Suprapubic skin (tissue), 4 donors: ENCODE measurements at places on chromosomes 2 and 18. TPM values are rescaled to one million over a fixed set of nuclear protein-coding genes. Genes with fewer than 3 reads are reported as not detected.

Gene ZAP70
- total RNA-seq, result 5.5 TPM

Gene MAP3K19
- not detected for total RNA-seq

Gene C2orf80
- not detected for total RNA-seq

Gene CDH7
- not detected for total RNA-seq

Gene DAW1
- not detected for total RNA-seq

Gene MAP3K20
- total RNA-seq, result 26.2 TPM

- H3K27ac ChIP-seq, result no peak overlapping the region
- no peak overlapping the region for H3K4me3 ChIP-seq
- DNase-seq, result no peak
- H3K4me1 ChIP-seq, result no peaks in the 10 kb centered on the region
- H3K36me3 ChIP-seq, result no peaks in the 10 kb centered on the region
These were observed 141.8 kb upstream of the CTNNA2 start for GRCh38 chr2:79370976-79371538.

DNA sequence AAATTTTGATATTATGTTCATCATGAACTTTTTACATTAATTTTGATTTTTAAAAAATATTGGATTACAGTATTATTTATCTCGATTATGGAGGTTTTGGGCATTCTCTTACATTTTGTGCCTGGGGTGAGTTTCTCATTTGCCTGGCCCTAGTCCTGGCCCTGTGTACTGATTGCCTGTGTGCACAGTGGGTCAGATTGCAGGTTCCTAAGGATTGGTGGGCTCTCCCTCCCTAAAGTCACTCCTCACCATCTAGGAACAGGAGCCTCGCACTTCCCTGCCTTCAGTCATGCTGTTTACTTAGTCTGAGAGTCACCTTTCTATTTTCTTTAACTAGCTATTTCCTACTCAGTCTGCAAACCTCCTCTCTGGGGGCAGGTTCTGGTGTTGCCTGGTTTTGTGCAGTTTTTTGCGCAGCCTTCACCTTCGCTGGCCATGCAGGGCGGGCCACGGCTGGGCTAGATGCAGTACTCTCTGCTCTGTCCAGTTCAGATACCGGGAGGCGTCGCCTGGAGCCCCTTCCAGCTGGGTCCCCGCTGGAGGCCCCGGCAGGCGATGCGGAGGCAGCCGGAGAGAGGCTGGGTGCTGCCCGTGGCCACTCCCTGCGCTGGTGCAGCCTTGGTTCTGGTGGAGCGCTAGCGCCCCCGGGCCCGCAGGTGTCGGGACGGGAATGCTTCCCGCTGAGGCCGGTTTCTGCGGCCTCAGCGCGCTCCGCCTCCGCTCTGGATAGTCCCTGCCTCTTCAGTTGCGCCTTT is 23.3 kb upstream of the MC5R start:
- H3K27ac ChIP-seq, result no peak overlapping the region
- peaks cover 25% of the 10 kb centered on the region for H3K27me3 ChIP-seq
- no peak for DNase-seq

GRCh38 chr2:160376576-160376975 is 117.0 kb downstream of the RBMS1 start:
- H3K27me3 ChIP-seq, result no peaks in the 10 kb centered on the region
- no peak overlapping the region for H3K4me3 ChIP-seq
- no peak for DNase-seq
- peak overlapping the region; percentile 26 for H3K27ac ChIP-seq

- no peaks in the 10 kb centered on the region for H3K27me3 ChIP-seq
- no peaks in the 10 kb centered on the region for H3K4me1 ChIP-seq
- H3K27ac ChIP-seq, result no peak overlapping the region
- no peak for DNase-seq
These were observed 458.3 kb upstream of the SLC14A2 start for GRCh38 chr18:45156946-45157345.

- H3K27me3 ChIP-seq, result no peaks in the 10 kb centered on the region
- no peak for DNase-seq
- H3K4me3 ChIP-seq, result no peak overlapping the region
- H3K4me1 ChIP-seq, result peaks cover 20% of the 10 kb centered on the region
- no peak overlapping the region for H3K27ac ChIP-seq
These were observed 20.1 kb upstream of the MRPL33 start for GRCh38 chr2:27751377-27751776.

DNA sequence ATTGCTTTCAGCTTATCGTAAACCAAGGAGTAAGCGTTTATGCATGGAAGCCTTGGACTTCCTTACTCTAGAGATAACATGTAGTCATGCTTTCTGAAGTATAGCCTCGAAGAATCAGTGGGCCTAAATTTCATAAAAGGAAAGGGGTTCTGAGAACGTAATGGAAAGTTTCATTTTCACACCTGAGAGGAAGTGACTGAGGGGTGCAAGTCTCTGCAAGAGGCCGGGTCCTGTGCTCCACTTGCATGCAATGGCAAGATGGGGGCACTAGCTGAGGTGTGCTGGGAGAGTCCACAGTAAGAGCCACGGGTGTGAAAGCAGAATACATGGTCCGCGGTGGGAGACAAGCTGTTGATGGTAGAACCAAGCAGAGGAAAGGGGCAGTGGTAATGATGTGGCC is 36.5 kb upstream of the C1D start:
- DNase-seq, result no peak
- H3K27ac ChIP-seq, result no peak overlapping the region
- H3K4me1 ChIP-seq, result peaks cover 7% of the 10 kb centered on the region
- H3K36me3 ChIP-seq, result no peaks in the 10 kb centered on the region

DNA sequence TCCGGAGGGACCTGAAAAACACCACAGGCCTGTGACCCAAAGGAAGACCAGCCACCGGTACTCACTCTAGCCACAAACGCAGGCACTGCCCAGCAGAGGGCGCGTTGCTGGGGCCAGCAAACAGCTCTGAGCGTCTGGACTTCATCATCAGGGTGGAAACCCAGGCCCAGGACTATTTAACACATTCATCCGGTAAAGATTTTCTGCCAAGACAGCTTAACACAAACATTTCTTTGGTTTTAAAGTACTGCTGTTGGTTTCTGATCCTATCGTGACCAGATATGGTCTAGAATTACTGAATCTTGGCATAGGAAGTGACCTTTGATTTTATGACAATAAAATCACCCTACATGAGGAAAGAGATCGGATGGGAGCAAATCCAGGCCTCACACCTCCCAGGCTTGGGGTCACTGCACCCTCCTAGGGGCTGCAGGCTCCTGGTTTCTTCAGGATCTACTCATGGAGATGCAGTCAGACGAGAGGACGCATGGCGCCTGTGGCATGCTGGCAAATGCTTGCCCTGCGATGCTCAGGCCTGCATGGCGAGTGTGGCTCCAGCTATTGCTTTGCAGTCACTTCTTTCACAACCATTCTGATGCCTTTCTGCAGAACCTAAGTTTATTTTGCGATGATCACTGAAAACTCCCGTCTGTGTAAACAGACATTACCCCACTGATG is 130.4 kb downstream of the COL4A4 start:
- no peaks in the 10 kb centered on the region for H3K4me1 ChIP-seq
- no peaks in the 10 kb centered on the region for H3K27me3 ChIP-seq
- no peaks in the 10 kb centered on the region for H3K36me3 ChIP-seq
- DNase-seq, result no peak
- H3K4me3 ChIP-seq, result no peak overlapping the region

DNA sequence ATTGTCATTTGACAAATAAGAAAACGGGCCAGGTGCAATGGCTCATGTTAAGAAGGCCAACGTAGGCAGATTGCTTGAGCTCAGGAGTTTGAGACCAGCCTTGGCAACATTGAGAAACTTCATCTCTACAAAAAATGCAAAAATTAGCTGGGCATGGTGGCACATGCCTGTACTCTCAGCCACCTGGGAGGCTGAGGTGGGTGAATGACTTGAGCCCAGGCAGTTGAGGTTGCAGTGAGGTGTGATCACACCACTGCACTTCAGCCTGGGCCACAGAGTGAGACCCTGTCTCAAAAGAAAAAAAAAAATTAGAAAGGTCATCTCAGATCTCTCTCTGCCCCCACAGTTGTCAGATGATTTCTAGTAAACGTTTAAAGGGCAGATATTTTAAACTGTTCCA is 4.4 kb downstream of the SESTD1 start:
- peaks cover 28% of the 10 kb centered on the region for H3K4me1 ChIP-seq
- H3K4me3 ChIP-seq, result no peak overlapping the region
- no peak for DNase-seq
- H3K27me3 ChIP-seq, result no peaks in the 10 kb centered on the region

DNA sequence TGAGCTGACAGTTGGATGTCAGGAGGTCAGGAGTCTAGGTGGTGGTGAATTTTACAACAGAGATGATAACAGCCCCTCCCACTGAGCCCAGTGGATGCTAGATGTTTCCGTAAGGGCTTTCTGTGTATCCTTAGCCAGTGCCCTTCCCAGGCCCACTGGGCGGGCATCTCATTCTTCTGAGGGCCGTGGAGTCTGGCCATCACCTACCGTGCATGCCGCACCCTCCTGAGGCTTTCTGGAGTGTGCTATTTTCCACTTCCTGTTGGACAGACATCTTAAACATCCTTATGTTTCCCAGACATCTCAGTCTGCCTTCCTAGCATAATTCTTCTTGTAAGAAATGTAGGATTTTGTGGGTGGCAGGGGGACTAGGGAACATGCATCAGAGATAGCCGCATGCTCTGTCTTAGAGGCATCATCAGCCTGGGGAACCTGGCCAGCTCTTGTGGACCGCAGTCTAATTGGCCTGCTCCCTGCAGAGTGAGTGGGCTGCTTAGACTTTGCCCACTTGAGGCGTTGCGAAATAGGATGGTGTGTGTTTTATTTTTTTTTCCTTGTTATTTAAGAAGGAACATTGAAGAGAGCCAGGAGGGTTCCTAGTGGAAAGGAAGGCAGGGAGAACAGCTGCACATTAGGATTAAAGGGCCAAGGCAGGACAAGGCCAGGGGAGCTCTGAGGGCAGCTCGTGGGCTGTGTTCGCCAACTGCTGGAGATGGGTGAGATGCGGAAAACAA is 135.8 kb downstream of the SH3RF3 start:
- H3K27me3 ChIP-seq, result no peaks in the 10 kb centered on the region
- DNase-seq, result peak; percentile 34
- H3K36me3 ChIP-seq, result no peaks in the 10 kb centered on the region
- H3K27ac ChIP-seq, result no peak overlapping the region
- no peak overlapping the region for H3K4me3 ChIP-seq

GRCh38 chr2:15595936-15596335 is 4.3 kb downstream of the DDX1 start:
- H3K27me3 ChIP-seq, result no peaks in the 10 kb centered on the region
- H3K36me3 ChIP-seq, result peaks cover 59% of the 10 kb centered on the region
- H3K4me3 ChIP-seq, result no peak overlapping the region
- no peak for DNase-seq
- H3K27ac ChIP-seq, result no peak overlapping the region

DNA sequence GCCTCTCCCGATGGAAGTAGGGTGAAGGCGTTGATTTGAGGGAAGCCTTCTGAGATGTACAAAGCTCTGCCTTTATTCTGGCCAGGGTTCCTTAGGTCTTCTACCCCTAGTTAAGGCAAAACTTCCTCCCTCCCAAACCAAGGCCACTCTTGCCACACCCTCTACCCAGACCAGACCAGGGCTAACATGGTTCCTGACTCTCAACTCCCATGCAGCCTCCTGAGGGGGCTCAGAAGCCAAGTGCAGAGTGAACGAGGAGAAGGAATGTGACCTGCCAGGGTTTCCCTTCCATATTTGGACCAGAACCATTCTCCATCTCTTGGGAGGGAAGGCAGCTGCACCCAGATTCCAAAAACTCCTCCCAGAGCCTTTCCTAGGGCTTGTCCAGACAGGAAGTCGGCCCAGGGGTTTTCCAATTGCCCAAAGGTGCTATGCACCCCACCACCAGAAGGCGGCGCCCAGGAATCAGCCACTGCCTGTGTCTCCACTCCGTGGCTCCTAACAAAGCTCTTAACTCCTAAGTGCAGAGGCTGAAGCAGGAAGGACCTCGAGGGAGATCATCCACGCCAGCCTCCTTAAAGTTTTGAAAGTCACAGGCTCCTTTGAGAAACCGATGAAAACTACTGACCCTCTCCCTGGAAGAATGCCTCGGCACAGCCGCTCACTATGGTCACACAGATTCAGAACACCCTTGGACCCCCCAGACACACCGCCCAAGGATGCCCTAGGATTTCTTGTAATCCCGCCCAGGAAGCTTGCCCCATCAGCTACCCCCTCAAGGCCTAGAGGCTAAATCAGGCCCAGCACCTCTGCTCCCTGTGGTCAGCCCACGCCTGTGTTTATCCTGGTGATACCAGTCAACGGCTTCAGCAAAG is 157.8 kb downstream of the SMAD2 start:
- H3K4me1 ChIP-seq, result no peaks in the 10 kb centered on the region
- no peaks in the 10 kb centered on the region for H3K27me3 ChIP-seq
- DNase-seq, result no peak
- H3K4me3 ChIP-seq, result no peak overlapping the region

- H3K4me3 ChIP-seq, result no peak overlapping the region
- no peaks in the 10 kb centered on the region for H3K27me3 ChIP-seq
- no peak for DNase-seq
- H3K36me3 ChIP-seq, result no peaks in the 10 kb centered on the region
- H3K4me1 ChIP-seq, result no peaks in the 10 kb centered on the region
- H3K27ac ChIP-seq, result no peak overlapping the region
These were observed 692.3 kb downstream of the LRP1B start for GRCh38 chr2:141438536-141438935.

DNA sequence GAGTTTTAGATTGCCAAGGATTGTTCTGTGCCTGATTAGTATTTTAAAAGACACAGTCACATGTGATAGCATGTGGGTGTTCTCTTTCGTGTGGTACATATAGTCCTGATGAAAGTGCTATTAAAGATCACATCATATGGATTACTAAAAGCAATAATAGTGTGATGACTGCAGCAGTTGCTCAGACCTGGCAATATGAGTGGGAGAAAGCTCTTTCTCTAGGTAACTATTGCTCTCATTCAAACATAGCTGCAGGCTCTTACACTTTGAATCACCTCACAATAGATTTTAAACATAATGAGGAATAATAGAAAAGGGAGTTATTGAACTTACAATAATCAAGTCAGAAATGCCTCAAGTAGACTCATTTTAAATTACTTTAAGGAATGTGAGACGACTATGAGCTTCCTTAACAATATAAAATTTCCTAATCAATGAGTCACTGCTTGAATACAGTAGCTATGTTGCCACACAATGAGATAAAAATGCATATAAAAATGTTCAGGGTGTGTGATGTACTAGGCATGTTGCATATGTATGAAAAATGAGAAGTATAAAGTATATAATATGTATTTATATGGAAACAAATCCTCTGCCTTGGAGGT is 452.1 kb downstream of the TMX3 start:
- DNase-seq, result no peak
- H3K4me1 ChIP-seq, result no peaks in the 10 kb centered on the region
- H3K4me3 ChIP-seq, result no peak overlapping the region
- no peak overlapping the region for H3K27ac ChIP-seq
- H3K36me3 ChIP-seq, result no peaks in the 10 kb centered on the region
